ENCODE measurements at places on chromosomes 13 and 19. TPM values are rescaled to one million over a fixed set of nuclear protein-coding genes. Genes with fewer than 3 reads are reported as not detected.
A peak's percentile ranks its signal among the peaks of the same experiment; 100 is the strongest.

DNA sequence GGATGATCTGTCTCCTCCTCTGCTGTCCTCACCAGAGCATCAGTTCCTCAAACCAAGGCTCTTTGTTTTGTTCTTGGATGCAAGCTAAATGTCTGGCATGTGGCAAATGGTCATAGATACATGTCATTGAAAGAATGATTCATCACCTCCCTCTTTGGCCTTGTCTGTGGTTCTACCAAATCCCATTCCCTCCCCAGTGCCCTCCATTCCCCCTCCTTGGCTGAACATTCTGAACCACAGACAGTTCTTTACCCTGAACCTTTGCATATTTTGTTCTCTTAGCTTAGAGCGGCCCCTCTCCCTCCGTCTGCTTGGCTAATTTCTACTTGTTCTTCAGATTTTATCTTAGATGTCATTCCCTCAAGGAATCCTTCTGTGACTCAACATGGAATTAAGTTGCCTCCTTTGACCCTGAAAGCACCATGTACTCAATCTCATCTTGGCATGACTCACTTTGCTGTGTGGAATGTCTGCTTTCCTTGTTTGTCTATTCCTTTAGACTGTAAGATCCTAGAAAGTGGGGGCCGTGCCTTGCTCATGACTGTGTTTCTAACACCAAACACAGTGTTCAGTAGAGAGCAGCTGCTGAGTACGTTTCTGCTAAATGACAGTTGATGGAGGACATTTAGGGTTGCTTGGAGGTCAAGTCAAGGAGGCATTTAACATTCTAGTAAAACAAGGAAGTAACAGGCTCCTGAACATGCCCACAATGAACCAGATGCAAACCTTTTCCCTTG lies 8.1 kb downstream of the ALOX5AP start:
- ATAC-seq: peak; percentile 56

DNA sequence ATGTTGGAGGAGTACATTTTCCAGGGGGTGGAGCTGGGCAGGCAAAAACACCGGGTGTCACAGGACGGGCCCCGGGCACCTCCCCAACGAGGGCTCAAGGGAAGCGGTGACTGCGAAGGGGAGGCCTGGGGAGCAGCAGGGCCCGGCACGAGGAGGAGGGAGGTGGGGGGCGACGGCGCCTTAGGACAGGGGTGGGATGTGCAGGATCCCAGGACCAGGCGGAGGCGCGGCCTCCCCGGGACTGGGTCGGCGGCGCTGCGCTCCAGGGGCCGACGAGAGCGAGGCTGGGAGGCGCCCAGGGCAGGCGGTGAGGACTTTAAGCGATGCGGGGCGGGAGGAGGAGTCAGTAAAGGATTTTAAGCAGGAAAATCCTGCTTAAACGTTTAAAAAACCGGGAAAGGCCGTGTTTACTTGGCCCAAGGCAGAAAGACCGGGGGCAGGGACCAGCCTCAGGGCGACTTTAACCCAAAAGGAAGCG lies 427 bp downstream of the ZNF160 start:
- ATAC-seq: peak; percentile 62

The ZNF600 gene
- 6.1 TPM for total RNA-seq

- no peak for ATAC-seq
These were observed 62.2 kb downstream of the SPRY2 start for GRCh38 chr13:80278706-80279105.

The PSG3 gene
- not detected for total RNA-seq

The WDR87 gene
- not detected for total RNA-seq
